Right atrium auricular region (tissue), 2 donors: ENCODE measurements at places on chromosomes 6 and 20.

DNA sequence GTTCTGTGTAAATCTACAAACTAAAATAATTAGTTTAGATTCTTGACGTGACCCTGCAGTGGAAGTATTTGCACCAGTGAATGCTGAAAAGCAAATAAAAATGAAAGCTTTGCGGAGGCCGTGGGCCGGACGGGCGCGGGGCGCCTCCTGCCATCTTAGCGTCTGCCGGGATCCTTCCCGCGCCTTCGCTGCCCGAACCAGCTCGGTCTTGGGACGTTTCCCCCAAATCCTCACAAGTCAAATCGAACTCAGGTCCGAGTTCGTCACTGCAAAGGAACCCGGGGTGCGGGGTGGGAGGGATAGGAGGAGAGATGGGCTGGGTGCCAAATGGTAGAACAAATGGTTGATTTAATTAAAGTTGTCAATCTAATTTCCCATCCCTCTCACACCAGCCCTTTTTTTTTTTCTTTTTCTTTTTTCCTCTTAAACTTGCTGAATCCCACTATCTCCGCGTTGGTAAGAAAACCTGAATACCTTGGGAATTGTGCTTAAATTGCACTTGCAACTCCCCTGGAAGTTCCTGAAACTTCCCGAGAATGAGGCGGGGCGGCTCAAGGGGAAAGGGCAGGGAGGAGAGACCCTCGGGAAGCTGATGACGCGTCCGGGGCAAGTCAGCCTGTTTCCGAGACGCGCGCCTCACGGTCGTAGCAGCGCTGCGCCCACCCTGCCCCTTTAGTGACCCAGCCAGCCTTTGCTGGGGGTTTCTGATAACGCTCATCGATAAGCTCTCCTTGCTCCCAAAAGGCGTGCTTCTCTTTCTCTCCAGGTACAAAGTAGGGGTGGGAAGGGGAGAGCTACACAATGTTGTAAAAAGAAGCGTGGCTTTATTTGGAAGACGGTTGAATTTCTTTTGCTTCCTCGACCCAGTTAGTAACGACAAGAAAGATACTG lies 1.8 kb downstream of the GJA1 start:
- no peaks in the 10 kb centered on the region for H3K36me3 ChIP-seq
- no peaks in the 10 kb centered on the region for H3K27me3 ChIP-seq
- peak overlapping the region; percentile 68 for H3K4me3 ChIP-seq
- H3K4me1 ChIP-seq = no peaks in the 10 kb centered on the region

DNA sequence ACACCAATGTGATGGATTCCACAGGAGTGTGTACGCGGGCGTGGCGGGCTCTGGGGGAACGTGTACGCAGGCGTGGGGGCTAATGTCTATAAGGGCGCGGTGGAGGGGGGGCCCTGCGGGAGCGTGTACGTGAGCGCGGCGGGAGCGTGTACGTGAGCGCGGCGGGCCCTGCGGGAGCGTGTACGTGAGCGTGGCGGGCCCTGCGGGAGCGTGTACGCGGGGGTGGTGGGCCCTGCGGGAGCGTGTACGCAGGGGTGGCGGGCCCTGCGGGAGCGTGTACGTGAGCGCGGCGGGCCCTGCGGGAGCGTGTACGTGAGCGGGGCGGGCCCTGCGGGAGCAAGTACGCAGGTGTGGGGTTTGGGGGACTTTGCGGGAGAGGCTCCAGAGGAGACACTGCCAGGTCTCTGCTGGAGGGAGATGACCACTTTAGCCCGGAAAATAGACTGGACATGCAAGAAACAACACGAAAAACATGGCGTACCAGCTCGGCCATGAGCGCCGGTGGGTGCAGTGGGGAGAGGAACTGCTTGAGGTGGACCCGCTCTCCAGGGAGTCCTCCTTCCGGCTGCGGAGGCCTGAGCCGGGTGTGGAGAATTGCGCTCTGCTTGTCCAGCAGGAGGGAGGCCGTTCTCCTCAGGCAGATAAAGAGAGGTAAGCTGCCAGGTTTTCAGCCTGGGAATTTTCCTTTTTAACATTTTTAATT lies 27.8 kb upstream of the SMOC2 start:
- no peak overlapping the region for H3K27ac ChIP-seq
- no peaks in the 10 kb centered on the region for H3K4me1 ChIP-seq
- no peak overlapping the region for H3K4me3 ChIP-seq
- H3K36me3 ChIP-seq = no peaks in the 10 kb centered on the region

- DNase-seq = no peak
- H3K27ac ChIP-seq = no peak overlapping the region
- no peaks in the 10 kb centered on the region for H3K27me3 ChIP-seq
- no peaks in the 10 kb centered on the region for H3K36me3 ChIP-seq
These were observed 162.0 kb downstream of the FAXC start for GRCh38 chr6:99187429-99187828.

GRCh38 chr6:119986934-119987549 lies 637.5 kb upstream of the MAN1A1 start:
- H3K27me3 ChIP-seq = no peaks in the 10 kb centered on the region
- no peaks in the 10 kb centered on the region for H3K4me1 ChIP-seq
- no peak for DNase-seq
- no peak overlapping the region for H3K27ac ChIP-seq
- H3K4me3 ChIP-seq = no peak overlapping the region

GRCh38 chr6:63295553-63296194 lies 24.1 kb downstream of the LGSN start:
- H3K27me3 ChIP-seq = no peaks in the 10 kb centered on the region
- no peak overlapping the region for H3K4me3 ChIP-seq
- no peaks in the 10 kb centered on the region for H3K4me1 ChIP-seq

DNA sequence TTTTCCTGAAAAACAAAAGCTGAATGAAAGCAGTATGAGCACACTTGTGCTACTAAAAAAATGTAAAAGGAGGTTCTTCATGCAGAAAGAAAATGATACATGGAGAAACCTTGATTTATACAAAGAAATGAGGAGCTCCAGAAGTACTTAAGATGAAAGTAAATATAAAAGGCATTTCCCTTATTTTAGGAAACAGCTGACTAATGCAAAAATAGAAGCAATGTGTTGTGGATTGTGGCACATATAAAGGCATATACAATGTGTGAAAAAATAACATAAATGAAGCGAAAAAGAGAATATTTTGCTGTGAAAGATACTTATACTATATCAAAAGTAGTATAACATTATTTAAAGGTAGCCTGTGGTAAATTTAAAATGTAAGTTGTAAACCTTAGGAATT lies 41.2 kb upstream of the PHIP start:
- H3K4me1 ChIP-seq = no peaks in the 10 kb centered on the region
- DNase-seq = no peak
- no peaks in the 10 kb centered on the region for H3K27me3 ChIP-seq
- H3K36me3 ChIP-seq = no peaks in the 10 kb centered on the region
- no peak overlapping the region for H3K27ac ChIP-seq
- no peak overlapping the region for H3K4me3 ChIP-seq

DNA sequence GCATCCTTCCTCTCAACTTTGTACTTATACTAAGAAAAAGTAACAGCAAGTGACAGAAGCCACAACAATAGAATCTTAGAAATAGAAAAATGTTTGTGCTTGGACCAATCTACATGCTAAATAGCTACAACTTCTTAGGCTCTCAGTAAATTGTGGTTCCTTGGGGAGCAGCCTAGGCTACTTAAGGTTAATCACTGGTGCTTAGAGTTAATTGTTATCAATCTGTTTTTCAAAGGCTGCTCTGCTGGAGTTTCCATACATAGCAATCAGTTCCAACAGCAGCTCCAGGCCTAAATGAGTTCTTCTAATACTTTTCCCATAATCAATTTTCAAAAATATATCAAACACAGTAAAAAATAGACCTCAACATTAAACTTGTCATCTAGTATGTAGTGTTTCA lies 571.4 kb downstream of the EPHA7 start:
- DNase-seq = no peak
- no peaks in the 10 kb centered on the region for H3K27me3 ChIP-seq
- no peaks in the 10 kb centered on the region for H3K36me3 ChIP-seq

GRCh38 chr6:125844989-125845388 lies 54.2 kb downstream of the NCOA7 start:
- H3K4me3 ChIP-seq = no peak overlapping the region
- DNase-seq = no peak
- H3K27ac ChIP-seq = peak overlapping the region; percentile 36
- no peaks in the 10 kb centered on the region for H3K36me3 ChIP-seq
- peaks cover 20% of the 10 kb centered on the region for H3K4me1 ChIP-seq

- H3K36me3 ChIP-seq = peaks cover 6% of the 10 kb centered on the region
- no peaks in the 10 kb centered on the region for H3K4me1 ChIP-seq
- H3K4me3 ChIP-seq = no peak overlapping the region
- H3K27ac ChIP-seq = no peak overlapping the region
- no peaks in the 10 kb centered on the region for H3K27me3 ChIP-seq
These were observed 109.7 kb downstream of the FIG4 start for GRCh38 chr6:109800771-109801170.

DNA sequence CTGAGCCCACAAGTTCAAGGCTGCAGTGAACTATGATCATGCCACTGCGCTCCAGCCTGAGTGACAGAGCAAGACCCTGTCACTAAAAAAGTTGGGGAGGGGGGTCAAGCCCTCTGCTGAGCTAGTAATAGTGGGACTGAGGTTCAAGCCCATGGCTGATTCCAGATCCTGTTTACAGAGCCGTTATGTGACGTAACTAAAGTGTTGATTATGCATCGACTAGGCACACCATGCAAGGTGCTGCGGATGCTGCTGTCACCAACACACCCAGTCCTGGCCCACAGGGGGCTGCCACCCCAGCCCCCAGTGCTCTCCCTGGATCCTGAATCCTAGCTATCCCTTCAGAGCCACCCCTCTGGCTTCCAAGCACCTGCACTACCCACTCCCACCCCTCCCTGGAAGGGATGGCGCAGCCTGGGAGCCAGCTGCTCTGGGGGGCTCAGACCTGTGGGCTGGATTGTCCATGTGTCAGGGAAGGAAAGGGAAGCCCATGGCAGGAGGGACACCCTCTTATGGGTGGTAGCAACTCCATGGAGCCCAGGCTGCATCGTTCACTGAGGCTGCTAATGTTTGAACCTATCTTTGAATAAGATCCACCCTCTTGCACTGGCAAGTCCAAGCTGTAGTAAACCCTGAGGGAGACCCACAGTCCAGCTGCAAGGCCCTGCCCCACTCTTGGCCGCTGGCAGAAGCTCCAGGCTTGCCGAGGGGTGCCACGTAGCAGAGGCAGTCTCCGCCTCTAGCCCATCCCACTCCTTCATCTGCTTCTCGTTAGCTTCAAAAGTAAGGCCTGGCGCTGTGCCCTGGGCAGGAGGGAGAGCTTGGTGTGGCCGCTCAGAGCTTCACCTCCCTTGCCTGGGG lies 95.0 kb downstream of the SNX5 start:
- H3K27ac ChIP-seq = peak overlapping the region; percentile 34
- peak; percentile 83 for DNase-seq
- no peaks in the 10 kb centered on the region for H3K36me3 ChIP-seq

GRCh38 chr6:169556758-169557548 lies 144.9 kb downstream of the WDR27 start:
- H3K27ac ChIP-seq = no peak overlapping the region
- H3K4me1 ChIP-seq = no peaks in the 10 kb centered on the region
- no peaks in the 10 kb centered on the region for H3K27me3 ChIP-seq
- H3K4me3 ChIP-seq = no peak overlapping the region
- no peak for DNase-seq
- no peaks in the 10 kb centered on the region for H3K36me3 ChIP-seq

DNA sequence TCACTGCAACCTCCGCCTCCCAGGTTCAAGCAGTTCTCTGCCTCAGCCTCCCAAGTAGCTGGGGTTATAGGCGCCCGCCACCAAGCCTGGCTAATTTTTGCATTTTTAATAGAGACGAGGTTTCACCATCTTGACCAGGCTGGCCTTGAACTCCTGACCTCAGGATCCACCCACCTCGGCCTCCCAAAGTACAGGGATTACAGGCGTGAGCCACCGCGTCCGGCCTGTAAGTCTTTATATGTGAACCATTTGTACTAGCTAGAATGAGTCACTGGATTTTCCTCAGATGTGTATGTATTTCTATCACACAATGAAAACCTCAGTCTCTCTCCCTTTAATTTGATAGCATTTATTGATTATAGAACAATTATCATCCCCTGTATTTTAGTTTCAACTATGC lies 34.0 kb downstream of the ITCH start:
- no peak overlapping the region for H3K4me3 ChIP-seq
- no peaks in the 10 kb centered on the region for H3K4me1 ChIP-seq
- no peak for DNase-seq
- H3K27me3 ChIP-seq = no peaks in the 10 kb centered on the region
- no peak overlapping the region for H3K27ac ChIP-seq

DNA sequence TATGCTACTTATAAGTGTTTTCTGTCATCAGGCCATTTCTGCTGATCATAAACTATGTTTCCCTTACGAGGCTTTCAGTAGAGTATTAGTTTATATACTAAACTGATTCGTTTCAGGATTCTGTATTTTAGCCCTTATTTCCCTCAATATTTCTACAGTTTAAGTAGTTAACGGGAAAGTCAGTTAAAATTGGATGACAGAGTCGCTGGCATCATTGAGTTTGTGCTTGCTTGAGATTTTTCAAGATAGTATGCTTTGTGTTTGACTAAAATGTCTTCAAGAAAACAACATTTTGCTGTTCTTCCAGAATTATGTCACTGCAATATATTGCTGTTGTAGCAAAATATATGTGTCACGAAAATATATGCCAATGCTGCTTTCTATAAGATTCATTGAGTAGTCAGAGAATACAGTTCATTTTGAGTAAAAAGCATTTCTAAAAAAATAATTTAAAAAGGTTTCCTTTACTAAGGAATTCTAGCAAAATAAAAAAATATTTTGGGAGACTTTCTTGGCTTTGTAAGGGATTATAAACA lies 51.4 kb downstream of the NCOA7 start:
- no peak overlapping the region for H3K4me3 ChIP-seq
- no peak overlapping the region for H3K27ac ChIP-seq
- no peaks in the 10 kb centered on the region for H3K27me3 ChIP-seq
- no peaks in the 10 kb centered on the region for H3K36me3 ChIP-seq
- no peak for DNase-seq
- no peaks in the 10 kb centered on the region for H3K4me1 ChIP-seq

DNA sequence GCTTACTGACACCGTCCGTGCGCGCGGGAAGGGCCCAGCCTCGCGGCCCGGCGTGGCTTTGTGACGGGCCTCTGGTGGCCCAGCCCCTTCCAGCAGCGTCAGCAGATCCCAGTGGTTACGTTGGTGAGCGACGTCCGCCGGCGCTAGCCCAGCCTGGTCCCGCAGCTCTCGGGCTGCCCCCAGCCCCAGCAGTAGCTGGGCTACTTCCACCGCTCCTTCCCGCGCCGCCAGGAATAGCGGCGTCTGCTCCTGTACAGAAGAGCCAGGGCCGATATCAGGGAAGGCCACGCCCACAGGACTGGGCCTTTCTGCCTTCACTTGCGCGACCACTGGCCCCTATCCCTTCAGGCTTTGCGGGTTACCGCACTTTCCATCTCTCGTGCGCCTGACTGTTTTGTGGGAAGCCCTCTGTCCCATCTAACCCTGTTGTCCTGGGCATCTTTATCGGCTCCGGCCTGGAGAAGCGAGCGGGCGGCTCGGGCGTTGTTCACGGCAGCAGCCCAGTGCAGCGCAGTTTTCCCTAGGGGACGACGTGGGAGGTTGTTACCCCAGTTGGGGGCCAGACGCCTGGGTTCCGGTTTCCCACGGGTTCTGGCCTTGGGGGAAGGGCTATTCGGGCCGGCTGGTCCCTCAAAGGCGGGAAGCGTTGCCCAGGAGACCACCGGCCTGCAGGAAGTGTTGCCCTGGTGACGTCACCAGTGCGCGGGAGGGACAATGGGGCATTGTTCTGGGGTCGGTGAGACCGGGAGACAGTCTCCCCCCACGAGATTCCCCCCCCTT lies 3.6 kb upstream of the GPSM3 start:
- H3K36me3 ChIP-seq = no peaks in the 10 kb centered on the region
- peak overlapping the region; percentile 77 for H3K4me3 ChIP-seq
- H3K27ac ChIP-seq = peak overlapping the region; percentile 99
- H3K4me1 ChIP-seq = peaks cover 46% of the 10 kb centered on the region
- peak; percentile 96 for DNase-seq
- H3K27me3 ChIP-seq = no peaks in the 10 kb centered on the region
